D341Med (cell line): ENCODE measurements at places on chromosomes 1 and 21.

DNA sequence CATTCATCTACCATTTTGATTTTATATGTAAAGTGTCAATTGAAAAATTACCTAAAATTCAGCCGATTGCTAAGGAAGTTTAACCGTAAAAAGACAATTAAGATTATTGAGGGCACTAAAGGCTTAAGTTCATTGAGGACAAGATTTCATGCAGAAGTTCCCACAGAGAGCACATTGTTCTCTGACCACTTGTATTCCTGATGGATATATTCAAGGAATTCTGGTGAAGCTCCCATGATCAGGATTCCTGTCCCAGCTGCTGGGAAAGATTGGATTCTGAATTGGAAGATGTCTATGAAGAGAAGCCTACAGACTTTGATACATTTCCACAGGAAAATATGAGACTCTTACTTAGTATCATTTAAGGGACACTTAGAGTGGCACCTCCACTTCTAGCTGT, 209.2 kb upstream of the KCTD3 start:
- DNase-seq, result no peak

- DNase-seq, result no peak
Measured at GRCh38 chr1:118077331-118078045, 107.5 kb downstream of the SPAG17 start.

DNA sequence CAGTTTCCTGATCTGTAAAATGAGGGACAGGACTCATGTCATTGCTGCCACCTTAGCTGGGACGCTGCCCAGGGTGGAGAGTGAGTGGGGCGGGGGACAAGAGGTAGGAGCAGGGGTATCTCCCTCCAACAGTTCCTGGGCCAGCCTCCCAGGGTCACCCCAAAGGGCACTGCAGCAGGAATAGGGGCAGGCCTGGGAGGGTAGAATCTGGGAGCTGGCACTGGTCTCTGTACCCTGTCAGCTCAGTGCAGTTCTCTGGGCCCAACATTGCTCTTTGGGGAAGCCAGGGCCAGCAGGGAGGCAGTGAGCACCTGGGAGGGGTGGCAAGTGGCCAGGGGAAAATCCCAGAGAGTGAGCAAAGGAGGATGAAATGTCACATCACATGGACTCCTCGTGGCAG, 55.8 kb downstream of the ELK4 start:
- no peak for DNase-seq

GRCh38 chr1:118209648-118210047, 24.6 kb upstream of the SPAG17 start:
- DNase-seq, result no peak

GRCh38 chr1:193700710-193701355, 514.4 kb upstream of the B3GALT2 start:
- DNase-seq, result no peak

- DNase-seq, result no peak
Measured at GRCh38 chr1:20584890-20585289, 4.0 kb upstream of the CDA start.

GRCh38 chr1:56516539-56517252, 62.7 kb downstream of the PLPP3 start:
- no peak for DNase-seq

DNA sequence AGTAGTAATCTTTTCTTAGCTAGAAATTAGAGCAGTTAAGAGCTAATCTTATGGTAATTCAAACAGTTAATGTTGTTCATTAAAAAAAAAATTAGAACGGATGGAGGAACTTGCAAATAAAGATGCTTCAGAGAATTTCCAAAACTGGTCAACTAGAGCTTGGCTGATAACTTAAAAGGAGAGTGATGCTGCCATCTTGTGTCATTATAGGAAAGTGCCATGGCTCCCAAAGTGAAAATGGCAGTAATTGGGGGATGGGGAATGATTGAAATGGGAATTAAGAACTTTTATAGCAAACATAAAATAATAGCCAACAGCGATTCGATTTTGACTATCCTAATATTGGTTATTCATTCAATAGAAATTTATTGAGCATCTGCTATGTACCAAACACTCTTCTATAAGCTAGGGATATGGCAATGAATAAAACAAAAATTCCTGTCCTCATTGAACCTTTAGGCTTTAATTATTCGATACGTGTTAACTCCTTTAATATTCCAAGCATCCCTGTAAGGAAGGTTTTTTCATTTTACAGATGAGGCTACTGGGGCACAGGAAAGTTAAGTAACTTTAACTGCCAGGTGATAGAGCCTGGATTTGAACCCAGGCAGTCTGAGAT, 5.7 kb upstream of the PLPP3 start:
- DNase-seq, result peak; percentile 35

- no peak for DNase-seq
Measured at GRCh38 chr1:224781800-224782199, 147.7 kb upstream of the DNAH14 start.

- DNase-seq, result peak; percentile 84
Measured at GRCh38 chr1:159867664-159868026, 5.2 kb upstream of the VSIG8 start.

- no peak for DNase-seq
Measured at GRCh38 chr1:6184083-6184783, 4.1 kb upstream of the CHD5 start.

DNA sequence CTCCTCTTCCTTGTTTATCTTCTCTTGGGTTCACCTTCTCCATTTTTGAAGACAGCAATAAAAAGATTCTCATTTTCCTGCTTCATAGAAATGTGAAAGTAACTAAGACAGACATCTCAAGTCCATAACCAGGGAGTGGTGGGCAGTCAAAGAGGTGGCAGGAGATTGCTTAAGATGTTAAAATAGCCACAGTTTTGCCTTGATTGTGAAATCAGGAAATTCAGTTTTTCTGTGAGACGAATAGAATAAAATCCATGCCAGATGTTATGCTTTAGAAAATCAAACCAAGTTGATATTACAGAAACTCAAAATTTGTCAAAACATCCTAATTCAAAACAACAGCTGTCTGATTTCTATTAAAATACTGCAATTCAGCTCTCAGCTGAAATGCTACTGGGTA, 57.2 kb downstream of the TNN start:
- no peak for DNase-seq
